ENCODE measurements at places on chromosomes 5 and 9.

- DNase-seq, result no peak
These were observed 325.1 kb downstream of the GADD45G start for GRCh38 chr9:89929673-89930480.

GRCh38 chr9:69918322-69918721 is 97.7 kb downstream of the CFAP95 start:
- no peak for DNase-seq

- no peak for DNase-seq
These were observed 434.5 kb upstream of the CDH9 start for GRCh38 chr5:27472871-27473270.

DNA sequence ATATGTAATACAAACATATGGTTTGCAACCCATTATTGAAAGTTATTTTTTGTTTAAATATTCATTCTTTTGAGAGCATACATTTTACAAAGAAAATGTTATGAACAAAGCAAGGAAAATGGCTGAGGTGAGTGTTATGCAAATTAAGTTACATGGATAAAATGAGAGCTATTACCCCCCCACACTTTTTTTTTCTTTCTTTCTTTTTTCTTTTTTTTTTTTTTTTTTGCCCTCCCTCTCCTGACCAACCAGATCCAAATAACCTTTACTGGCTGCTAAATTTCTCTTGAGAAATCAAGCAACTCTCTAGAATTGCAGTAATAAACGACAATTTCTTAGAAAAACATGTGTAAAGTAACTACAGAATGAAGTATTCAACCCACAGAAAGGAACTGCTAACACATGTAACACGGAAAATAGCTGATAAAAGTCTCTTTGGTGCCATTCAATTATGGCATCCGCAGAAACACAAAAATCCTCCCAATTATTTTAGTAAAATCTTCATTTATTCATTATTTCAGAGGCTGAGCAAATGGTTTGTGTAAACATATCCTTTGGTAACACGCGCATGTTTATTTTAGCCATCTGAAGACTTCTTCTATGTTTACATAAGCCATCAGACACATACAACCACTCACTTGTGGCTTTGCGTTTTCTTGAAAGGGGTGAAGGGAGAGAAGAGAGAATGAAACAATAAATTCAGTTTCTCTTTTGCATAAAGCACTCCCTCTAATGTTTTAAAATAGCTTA is 216.1 kb downstream of the NFIB start:
- no peak for DNase-seq

DNA sequence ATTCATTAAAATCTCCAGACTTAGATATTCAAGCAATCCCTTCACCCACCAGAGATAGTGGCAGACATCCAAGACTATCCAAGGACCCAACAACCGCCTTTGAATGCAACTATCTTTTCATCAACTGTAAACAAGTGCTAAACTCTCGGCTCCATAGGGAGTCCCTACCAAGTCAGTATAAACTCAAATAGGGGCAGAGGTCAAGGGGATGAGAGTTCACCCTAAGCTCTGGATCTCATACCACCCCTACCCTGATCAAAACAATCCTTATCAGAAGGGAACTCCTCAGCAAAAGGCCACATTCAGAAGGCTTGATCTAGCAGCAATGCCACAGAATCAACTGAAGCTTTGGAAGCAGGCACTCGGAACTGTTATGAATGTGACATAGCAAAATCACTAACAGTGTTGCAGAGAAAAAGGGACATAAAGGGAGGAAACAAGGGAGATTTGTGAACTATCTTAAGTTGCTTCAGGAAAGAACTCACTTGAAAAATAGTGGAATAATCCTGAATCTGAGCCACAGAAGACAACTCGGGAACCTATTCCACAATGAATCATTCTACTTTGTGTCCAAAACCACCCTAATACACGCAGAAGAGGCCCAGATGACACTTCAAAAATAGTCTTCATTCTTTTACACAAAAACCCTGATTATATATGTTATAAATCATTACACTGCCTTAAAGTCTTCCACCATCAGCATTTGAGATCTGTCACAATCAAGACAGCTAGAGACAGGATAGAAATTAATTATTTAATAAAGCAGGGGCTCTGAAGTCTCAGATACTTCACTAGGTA is 49.8 kb downstream of the NR6A1 start:
- DNase-seq, result no peak

- DNase-seq, result no peak
These were observed 13.2 kb downstream of the SAP30L start for GRCh38 chr5:154459015-154459414.

DNA sequence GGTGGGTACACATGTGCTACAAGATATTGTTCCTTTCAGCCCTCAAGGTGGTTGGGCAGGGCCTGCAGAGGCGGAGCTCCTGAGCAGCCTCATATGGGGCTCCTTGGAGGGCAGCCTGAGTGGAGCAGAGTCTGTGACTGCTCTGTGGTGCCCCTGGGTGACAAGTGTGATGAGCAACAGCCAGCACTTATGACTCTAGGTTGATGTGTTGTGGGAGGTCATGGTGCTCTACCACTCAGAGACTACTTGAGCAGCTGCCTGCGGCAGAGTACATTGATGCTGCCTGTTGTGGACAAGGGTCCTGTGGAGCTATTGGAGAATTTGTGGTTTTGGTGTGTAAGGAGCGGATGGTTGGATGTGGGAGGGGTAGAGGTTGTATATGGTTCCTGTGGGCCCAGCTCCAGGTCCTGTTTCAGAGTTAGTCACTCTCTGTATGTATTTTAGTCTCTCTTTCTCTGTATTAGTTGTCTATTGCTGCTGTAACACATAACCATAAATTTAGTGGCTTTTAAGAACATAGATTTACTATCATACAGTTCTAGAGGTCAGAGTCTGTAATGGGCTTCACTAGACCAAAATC is 141.3 kb downstream of the SREK1 start:
- DNase-seq, result no peak
